NCI-H1092 treated with DMSO at 0.1 percent for 48 hours (cell line): ENCODE measurements at places on chromosomes 13 and 19.
A peak's percentile ranks its signal among the peaks of the same experiment; 100 is the strongest.

- DNase-seq = no peak
These were observed 640.8 kb downstream of the EFNB2 start for GRCh38 chr13:105894697-105895096.

GRCh38 chr19:51461723-51462161 is 3.5 kb upstream of the SIGLEC8 start:
- DNase-seq = no peak

GRCh38 chr19:23716792-23717191 is 29.8 kb upstream of the ZNF675 start:
- DNase-seq = no peak

GRCh38 chr13:108425056-108425455 is 155.5 kb downstream of the TNFSF13B start:
- no peak for DNase-seq

DNA sequence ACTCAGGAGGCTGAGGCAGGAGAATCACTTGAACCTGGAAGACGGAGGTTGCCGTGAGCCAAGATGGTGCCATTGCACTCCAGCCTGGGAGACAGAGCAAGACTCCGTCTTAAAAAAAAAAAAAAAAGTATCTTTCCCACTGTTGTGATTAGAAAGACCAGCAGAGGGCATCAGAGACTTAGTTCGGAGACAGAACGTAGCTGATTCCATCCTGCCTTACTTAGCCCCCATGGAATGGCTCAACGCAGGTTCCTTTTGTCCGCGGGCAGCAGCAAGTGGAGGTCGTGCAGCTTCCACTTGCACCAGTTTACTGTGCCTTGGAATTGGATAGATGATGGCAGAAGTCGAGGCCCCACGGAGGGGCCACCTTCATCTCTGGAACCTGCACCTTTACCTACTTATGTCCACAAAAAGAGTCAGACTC is 8.1 kb downstream of the TIMM29 start:
- peak; percentile 84 for DNase-seq

DNA sequence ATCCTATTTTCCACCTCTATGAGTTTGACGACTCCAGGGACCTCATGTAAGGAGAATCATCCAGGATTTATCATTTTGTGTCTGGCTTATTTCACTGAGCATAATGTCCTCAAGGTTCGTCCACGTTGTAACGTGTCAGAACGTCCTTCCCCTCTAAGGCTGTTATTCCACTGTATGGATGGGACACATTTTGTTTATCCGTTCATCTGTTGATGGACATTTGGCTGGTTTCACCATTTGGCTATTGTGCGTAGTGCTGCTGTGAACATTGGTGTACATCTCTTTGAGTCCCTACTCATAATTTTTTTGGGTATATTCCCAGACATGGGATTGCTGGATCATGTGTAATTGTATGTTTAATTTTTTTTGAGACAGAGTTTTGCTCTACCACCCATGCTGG is 21.5 kb downstream of the CRTC1 start:
- no peak for DNase-seq

GRCh38 chr13:33636243-33636642 is 181.7 kb upstream of the RFC3 start:
- DNase-seq = no peak

- no peak for DNase-seq
These were observed 1.3 kb upstream of the RPS9 start for GRCh38 chr19:54199401-54199800.
